ENCODE measurements at places on chromosomes 1 and 21. TPM values are rescaled to one million over a fixed set of nuclear protein-coding genes. Genes with fewer than 3 reads are reported as not detected.

- no peak for DNase-seq
These were observed 299.3 kb upstream of the VAMP3 start for GRCh38 chr1:7471836-7472235.

DNA sequence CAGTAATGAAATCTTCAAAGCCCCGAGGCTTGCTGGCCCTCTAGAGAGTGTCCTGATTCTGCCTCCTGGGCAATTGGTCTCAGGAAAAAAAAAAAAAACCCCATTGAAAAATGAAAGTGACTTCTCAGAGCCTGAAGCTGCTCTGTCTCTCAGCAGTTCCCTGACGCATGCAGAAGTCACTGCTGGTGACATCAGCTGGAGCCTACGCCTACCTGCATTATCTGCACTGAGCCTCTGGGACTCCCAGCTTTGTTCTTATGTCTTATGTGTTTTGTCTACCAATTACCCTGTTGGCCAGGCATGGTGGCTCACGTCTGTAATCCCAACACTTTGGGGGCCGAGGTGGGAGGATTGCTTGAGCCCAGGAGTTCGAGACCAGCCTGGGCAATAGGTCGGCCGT lies 10.1 kb upstream of the SLC25A33 start:
- DNase-seq = no peak

- DNase-seq = no peak
These were observed 44.9 kb downstream of the SYNJ1 start for GRCh38 chr21:32682696-32683474.

DNA sequence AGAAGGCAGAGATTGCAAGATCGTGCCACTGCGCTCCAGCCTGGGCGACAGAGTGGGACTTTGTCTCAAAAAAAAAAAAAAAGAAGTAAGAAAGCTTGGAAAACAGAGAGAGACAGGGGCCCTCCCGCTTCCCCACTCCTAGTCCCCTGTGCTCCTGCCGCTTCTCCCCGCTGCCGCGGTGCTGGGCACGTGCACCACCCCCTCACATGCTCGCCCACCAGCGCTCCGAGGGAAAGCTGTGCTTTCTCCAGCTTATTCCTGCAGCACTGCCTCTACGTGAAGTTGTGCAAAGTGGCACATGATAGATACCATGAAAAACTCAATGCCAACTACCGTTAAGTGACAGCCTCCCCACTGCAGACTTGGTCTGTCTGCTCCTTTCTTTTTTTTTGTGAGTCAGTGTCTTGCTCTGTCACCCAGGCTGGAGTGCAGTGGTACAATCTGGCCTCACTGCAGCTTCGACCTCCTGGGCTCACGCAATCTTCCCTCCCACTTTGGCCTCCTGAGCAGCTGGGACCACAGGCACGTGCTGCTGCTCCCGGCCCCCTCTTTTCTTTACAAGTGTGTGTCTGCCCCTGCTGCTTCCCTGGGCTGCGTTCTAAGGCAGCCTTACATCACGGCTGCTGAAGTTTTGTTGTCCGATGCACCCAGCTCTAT lies 15.4 kb downstream of the SLX9 start:
- DNase-seq = no peak

DNA sequence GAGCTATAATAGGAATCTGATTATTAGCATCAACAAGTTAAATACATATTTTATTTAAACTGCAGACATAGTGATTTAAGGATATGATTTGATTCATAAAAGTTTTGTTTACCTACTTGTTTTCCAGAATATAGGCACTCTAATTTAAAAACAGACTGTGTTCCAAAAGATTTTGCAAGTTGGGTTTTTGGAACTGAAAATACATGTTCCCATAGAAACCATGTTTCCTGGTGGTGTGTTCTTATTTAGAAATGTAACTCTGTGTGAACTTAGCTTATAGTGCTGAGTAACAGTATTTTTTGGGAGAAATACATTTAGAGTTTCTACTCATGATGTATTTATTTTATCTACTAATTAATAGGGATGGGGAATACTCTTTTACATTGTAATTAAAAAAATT lies 21.8 kb downstream of the USP25 start:
- DNase-seq = no peak

DNA sequence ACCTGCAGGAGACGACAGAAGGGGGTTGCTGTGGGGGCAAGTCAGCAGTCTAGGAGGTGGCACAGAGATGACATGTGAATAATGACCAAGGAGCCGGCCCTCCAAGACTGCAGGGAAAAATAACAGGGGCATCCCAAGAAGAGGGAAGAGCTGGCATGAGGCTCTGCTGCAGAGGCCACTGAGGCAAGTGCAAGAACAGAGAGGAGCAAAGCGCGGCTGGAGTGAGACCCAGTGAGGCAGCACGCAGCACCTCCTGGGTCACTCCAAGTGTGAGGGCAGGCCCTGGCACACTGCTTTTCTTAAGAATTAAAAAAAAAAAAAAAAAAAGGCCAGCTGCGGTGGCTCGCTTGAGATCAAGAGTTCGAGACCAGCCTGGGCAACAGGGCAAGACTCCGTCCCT lies 80.1 kb downstream of the SLC66A1 start:
- no peak for DNase-seq

The GPR3 gene
- total RNA-seq = 6.1 TPM

- no peak for DNase-seq
These were observed 260.8 kb downstream of the GPATCH2 start for GRCh38 chr1:217369996-217370551.

The AADACL4 gene
- not detected for total RNA-seq

The AMY2B gene
- 2.7 TPM for total RNA-seq

Measured in neural crest cell (in vitro differentiated cells).